ENCODE measurements at places on chromosomes 5 and 9. TPM values are rescaled to one million over a fixed set of nuclear protein-coding genes. Genes with fewer than 3 reads are reported as not detected.

Gene MAPKAP1
- 57.5 TPM for total RNA-seq

Gene PCA3
- total RNA-seq = not detected

Gene C5orf52
- not detected for total RNA-seq

GRCh38 chr9:110334183-110334582 lies 3.5 kb downstream of the TXNDC8 start:
- no peak overlapping the region for H3K4me3 ChIP-seq
- H3K27me3 ChIP-seq = no peaks in the 10 kb centered on the region
- no peak for DNase-seq
- peaks cover 6% of the 10 kb centered on the region for H3K4me1 ChIP-seq
- no peak overlapping the region for H3K27ac ChIP-seq
- H3K36me3 ChIP-seq = no peaks in the 10 kb centered on the region

Gene ACER2
- 4.5 TPM for total RNA-seq

DNA sequence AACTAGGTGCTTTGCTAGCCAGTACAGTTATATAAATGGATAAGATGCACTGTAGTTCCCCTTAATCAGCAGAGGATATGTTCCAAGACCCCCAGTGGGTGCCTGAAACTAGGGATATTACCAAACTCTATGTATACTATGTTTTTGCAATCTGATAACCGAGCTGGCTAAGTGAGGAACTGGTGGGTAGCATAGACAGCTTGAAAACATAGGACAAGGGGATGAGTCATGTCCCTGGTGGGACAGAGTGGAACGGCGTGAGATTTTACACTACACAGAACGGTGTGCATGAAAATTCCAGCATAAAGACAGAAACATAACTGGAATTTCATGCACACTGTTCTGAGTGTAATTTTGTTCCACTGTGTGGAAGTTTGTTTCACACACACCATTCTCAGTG lies 86.9 kb downstream of the BASP1 start:
- peak; percentile 13 for DNase-seq
- no peak overlapping the region for H3K27ac ChIP-seq
- H3K4me3 ChIP-seq = no peak overlapping the region
- no peaks in the 10 kb centered on the region for H3K27me3 ChIP-seq
- H3K36me3 ChIP-seq = no peaks in the 10 kb centered on the region

- H3K4me1 ChIP-seq = no peaks in the 10 kb centered on the region
- H3K27me3 ChIP-seq = no peaks in the 10 kb centered on the region
- no peak overlapping the region for H3K4me3 ChIP-seq
- no peak for DNase-seq
- no peak overlapping the region for H3K27ac ChIP-seq
- no peaks in the 10 kb centered on the region for H3K36me3 ChIP-seq
Measured at GRCh38 chr5:94267350-94267899, 351.0 kb downstream of the KIAA0825 start.

Data from fibroblast of lung (primary cell).